CD4-positive, alpha-beta T cell treated with Interleukin-17A for 1 hour (primary cell): ENCODE measurements at places on chromosomes 1 and 21.

- no peak for DNase-seq
Observed at GRCh38 chr1:222898191-222898527, 83.3 kb downstream of the DISP1 start.

- DNase-seq: no peak
Observed at GRCh38 chr1:167856711-167857418, 57.1 kb downstream of the ADCY10 start.

- DNase-seq: no peak
Observed at GRCh38 chr1:53132176-53132575, 10.3 kb downstream of the SLC1A7 start.

DNA sequence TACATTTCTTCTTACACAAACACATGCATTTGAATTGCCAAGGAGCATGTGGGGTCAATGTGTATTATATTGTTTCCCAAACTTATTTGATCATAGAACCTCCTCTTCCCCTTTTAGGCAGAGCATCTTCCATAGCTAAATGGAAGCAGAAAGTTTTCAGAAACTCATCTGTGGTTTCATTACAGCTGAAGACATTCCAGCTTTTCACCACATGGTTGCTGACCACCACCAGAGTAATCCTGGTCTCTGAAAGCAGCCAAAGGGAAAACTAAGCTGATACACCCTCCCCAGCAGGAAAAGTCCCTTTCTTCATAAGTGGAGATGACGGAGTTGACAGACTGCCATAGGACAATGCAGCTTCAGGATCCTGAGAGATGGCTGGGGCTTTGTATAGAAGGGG lies 30.2 kb upstream of the OTUD3 start:
- no peak for DNase-seq

DNA sequence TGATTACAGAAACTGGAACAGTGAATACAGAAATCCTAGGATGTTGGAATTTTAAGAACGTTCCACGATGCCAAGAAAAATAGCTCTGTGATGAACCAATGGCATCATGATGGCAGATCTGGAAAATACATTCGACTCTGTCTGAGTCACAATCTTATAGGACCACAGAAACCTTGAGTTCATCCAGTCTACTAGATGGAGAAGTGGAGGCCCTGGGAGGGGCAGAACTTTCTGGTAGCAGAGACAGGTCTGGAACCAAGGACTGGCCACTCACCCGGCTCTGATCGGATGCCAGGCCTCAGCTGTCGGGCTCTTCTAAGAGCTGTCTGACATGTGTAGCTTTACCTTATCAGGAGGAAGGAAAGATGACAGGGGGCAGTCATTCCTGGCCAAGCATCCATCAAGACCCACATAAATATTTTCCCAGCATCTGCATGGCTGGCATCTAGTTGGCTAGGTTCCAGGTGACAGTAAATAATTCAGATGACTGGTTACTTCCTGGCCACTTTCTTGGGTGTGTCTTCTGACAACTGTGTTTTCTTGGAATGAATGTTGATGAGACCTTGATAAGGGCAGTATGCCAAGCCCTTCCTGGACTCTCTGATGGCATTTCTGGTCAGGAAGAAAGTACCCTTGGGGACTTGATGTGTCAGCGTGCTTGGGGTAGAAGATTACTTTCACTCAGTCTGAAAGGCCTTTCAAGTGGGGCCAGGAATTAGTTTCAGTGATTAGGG lies 72.6 kb upstream of the TRABD2B start:
- DNase-seq: no peak

DNA sequence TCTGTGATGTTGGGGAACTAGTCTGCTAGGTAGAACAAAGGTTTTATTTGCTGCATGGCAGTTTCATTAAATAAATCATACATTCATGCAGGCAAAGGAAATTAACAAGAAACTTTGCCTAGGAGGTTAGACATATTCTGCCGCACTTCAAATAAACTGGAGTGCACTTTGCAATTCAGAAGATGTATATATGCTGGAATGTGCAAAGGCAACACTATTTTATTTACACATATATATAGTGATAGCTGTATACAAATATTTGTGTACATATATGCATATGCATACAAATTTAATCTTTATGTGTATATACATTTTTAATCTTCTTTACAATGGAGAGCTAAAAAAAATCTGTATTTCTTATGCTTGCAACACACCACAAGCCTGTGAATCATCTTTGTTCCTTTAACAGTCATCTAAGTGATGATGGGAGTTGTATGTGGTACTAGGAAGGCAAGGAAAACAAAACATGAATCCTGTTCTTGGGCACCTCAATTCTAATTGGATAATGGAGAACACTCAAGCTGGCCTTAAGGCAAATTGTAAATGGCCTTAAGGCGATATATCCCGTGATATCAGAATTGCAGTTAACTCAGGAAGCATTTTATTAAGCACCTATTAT lies 605.8 kb upstream of the CAMK1G start:
- no peak for DNase-seq

GRCh38 chr1:201103666-201104065 lies 8.6 kb downstream of the CACNA1S start:
- DNase-seq: no peak

DNA sequence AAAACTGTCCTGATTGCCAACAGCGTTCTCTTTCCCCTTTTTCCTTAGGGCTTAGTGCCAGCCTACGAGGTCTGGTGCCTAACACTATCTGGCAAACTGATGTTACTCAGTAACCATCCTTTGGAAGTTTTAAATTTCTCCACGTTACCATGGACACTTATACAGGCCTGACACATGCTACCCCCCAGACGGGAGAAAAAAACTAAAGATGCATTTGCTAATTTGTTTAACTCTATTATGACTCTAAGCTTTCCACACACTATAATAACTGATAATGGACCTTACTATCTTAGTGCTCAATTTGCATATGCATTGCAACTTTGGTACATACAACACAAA lies 36.8 kb downstream of the CLCA1 start:
- DNase-seq: no peak
